EH (cell line): ENCODE measurements at places on chromosomes 4 and X.

DNA sequence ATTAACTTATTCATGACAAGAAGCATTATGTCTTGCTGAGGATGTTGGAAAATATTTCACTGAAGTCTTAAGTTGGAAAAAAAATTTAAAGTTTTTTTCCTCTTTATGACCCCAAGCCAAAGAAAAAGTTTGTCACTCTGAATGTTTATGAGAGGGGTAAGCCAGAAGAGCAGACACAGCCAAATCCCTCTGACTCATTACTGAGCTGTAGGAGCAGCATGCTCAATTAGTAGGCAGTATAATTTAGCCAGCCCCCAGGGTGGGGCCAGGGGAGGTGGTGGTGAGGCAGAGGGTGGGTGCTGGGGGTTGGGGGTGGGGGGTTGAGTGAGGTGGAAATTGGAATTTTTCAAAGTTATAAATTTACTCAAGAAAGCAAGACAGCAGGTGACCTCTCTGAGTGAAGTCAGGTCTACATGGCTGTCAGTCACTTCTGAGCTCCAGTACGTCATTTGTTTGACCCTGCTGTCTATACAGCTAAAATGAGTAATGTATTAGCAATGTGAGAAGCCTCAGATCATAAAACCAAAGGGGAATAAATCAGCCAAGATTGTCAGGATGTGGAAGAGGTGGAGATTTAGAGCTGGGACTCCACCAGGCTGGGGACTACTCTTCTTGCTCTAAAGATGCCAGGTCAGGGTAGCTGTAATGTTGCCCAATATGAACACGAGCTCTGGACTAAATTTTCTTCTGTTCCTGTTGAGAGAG, 98.8 kb upstream of the NDP start:
- peak; percentile 29 for DNase-seq

DNA sequence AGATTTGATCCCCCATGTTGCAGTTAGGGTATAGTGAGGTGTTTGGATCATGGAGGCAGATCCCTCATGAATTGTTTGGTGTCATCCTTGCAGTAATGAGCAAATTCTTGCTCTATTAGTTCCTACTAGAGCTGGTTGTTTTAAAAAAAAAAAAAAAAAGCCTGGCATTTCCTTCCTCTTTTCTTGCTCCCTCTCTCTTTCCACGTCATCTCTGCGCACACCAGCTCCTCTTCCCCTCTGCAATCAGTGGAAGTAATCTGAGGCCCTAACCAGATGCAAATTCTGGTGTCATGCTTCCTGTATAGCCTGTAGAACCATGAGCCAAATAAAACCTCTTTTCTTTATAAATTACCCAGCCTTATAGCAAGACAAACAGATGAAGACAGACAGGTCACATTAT, 24.5 kb downstream of the WDR17 start:
- no peak for DNase-seq

- no peak for DNase-seq
These were observed 617.7 kb upstream of the SMIM31 start for GRCh38 chr4:164136180-164136616.

GRCh38 chrX:34053931-34054330, 78.2 kb downstream of the FAM47A start:
- no peak for DNase-seq

DNA sequence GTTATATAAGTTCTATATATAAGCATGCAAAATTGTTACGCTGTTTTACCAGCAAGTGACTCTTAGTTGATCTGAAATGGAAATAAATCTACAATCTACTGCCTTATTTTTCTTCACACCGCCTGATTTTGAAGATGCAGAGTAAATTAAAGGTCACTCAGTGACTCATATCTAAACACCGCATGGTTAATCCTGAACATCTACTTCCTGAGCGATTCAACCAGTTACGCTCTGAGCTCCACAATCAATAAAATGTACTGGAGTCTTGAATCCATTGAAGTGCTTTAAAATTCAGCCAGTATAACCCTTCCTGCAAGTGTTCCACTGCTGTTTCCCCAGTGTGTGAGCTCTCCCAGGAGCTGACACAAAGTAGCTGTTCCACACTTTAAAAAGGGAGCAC, 192.8 kb downstream of the SLC7A11 start:
- DNase-seq, result no peak

- no peak for DNase-seq
These were observed 60.8 kb upstream of the GRPEL1 start for GRCh38 chr4:7128644-7129043.

DNA sequence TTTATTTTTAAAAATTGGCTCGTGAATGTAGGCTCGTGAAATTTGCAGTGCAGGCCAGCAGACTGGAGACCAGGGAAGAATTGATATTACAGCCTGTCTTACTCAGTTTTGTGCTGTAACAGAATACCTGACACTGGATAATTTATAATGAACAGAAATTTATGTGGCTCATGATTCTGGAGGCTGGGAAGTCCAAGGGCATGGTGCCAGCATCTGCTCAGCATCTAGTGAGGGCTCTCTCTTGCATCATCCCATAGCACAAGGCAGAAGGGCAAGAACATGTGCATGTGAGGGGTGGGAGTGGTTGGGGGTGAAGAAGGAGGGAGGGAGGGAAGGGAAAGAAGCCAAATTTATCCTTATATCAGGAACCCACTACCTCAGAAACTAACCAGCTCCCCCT, 13.7 kb upstream of the CLTRN start:
- no peak for DNase-seq

DNA sequence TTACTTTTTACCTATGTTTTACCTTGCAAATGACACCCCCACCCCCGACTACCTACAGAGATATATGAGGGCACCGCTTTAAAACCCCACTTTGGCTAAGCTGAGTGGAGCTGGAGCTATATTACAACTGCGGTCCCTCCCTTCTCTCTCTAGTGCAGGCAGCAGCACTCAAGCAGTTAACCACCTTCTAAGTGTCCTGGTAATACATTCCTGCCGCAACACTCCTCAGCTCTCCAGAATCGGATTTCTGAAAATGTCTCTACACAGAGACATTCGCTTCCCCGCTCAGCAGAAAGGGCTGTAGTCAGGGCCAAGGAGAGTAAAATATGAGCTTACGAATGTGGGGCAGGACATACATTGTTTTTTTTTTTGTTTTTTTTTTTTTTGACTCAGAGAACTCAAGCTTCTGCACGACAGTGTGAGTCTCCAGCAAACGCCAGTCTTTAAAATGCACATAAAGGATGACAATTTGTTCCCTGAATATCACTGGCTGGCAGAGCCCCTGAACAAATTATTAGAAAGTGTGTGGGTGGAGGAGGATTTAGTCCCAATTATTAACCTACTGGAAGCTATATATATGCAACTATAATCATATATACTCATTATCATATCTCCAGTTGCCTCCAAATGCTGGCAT, 287.0 kb upstream of the TET2 start:
- DNase-seq, result no peak

GRCh38 chr4:4838936-4839810, 20.3 kb upstream of the MSX1 start:
- DNase-seq, result no peak

DNA sequence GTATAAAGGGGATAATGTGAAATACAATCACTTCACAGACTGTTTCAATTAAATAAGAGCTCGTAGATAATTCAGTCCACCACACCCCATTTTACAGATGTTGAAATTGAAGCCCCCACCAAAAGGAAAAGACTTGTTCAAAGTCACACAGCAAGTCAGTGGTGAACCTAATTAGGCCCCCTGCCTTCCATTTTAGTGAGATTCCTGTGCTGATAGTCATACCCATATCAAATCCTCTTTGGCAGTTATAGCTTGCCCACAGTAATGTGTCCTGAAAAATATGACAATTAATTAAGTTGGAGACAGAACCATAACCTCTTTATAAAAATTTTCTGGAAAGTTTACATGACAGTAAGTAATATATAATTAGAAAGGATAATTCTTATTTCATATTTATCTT, 58.0 kb downstream of the AR start:
- DNase-seq, result peak; percentile 54

- no peak for DNase-seq
These were observed 170.4 kb downstream of the SMIM20 start for GRCh38 chr4:26084414-26084813.

- DNase-seq, result no peak
These were observed 33.3 kb downstream of the TENM3 start for GRCh38 chr4:182276210-182277109.

GRCh38 chrX:23784470-23785331, 1.7 kb downstream of the SAT1 start:
- DNase-seq, result peak; percentile 84

- no peak for DNase-seq
These were observed 134.0 kb upstream of the ZIC3 start for GRCh38 chrX:137431693-137432488.

GRCh38 chr4:3525532-3526430, 6.4 kb downstream of the LRPAP1 start:
- DNase-seq, result no peak

GRCh38 chr4:33422656-33423055, 2702.5 kb downstream of the PCDH7 start:
- no peak for DNase-seq

- no peak for DNase-seq
These were observed 614.4 kb upstream of the INTU start for GRCh38 chr4:127018381-127018780.

DNA sequence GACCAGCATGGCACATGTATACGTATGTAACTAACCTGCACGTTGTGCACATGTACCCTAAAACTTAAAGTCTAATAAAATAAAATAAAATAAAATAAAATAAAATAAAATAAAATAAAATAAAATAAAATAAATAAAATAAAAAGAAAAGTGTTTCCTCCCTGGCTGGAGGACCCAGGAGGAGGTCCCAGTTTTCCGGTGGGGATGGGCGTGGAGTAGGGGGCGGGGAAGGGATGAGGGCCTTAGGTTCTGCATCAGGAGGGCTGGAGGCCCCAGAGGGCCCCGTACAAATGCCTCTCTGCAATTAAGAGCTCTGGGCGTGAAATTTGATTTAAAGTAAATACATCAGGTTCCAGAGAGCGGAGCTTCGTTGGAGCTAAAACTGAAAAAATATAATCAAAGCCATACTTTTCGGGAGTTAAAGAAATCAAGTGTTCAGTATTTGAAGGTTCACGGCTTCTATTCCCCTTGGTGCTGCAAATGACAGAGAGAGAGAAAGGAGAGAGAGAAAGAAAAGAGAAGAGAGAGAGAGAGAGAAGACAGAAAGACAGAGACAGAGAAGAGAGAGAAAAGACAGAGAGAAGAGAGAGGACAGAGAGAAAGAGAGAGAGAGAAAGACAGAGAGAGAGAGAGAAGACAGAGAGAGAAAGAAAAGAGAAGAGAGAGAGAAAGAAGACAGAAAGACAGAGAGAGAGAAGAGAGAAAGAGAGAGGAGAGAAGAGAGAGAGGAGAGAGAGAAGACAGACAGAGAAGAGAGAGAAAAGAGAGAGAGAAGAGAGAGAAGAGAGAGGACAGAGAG, 8.7 kb upstream of the SHOX start:
- peak; percentile 44 for DNase-seq
